Esophagus squamous epithelium (tissue), 5 donors: ENCODE measurements at places on chromosomes 2 and 18.

DNA sequence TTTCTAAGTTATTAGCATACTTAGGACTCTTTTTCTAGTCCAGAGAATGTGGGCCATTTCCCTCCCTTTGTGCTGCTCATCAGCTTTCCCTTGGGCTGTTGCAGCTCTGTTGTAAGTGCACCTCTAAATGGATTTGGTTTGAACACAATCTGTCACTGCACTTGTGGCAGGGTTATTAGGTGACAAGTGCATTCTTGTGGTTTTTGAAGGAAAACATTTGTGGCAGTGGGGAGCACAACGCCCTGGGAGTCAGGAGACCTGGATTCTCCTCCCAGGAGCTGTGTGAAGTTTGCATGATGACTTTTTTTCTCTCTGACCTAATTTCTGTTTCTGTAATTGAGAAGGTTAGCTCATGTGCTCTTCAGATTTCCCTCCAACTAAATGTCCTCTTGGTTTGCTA is 630.9 kb upstream of the FAM98A start:
- DNase-seq: no peak

- DNase-seq: no peak
Observed at GRCh38 chr2:66686755-66687154, 251.8 kb downstream of the MEIS1 start.

DNA sequence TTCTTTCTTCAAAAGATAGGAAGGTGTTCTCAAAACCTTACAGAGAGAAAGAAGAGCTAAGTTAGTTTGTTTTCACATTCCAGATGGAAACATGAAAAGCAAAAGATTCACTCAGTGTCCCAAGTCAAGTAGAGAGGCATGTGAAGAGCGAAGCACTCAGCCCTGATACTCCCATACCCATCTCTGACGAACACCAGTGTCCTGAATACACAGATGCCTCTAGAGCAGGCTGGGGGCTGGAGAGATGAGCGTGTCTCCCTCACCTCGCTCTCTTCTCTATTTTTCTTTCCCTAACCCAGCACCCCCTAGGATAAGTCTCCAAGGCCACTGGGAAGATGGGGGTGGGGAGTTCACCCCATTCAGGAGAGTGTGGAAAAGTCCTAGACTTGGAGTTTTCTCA is 227.8 kb downstream of the TMEM163 start:
- no peak for DNase-seq

- DNase-seq: no peak
Observed at GRCh38 chr18:37188016-37188791, 359.3 kb downstream of the KIAA1328 start.

DNA sequence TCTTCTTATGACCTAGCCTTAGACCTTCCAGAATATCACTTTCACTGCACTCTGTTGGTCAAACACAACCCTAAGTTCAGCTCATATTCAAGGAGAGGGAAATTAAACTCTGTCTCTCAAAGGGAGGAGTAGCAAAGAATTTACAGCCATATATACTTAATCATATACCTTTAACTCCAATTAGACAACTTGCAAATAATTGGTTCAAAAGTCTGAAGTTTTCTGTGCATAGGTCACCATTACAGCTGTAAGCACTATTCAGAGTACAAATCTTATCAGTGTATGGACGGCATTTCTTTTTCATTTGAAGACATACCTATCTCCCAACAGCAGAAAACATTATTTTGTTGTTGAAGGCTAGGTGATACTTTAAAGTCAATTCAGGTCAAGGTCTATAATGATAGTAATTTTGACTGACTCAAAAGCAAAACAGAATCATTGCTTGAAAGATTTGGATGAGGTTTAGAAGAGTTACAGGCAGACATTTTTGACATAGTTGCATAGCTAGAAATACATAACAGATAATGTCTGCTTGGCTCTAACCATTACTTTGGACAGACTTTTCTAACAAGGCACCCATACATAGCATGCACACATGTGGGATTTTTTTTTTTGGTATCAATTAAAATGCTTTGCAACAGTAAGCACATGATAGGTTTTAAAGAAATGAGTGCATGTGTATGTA is 131.5 kb downstream of the CPS1 start:
- DNase-seq: no peak

DNA sequence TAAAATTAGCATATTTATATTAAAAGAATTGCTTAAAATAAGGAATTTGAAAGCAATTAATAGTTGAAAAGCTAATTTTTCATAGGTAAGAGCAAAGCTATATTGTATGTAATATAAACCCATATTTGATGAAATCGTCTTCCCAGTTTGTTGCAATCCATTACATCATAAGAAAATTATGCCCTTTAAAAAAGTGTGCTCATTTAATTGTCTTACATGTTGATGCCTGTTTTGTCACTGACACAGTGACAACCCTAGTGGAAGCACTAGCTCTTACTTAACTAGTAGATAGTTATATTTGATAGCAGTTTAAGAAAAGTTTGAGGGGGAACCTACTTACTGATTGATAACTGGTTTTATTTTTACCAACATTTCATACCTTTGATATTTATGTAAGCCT is 30.0 kb upstream of the IL18RAP start:
- no peak for DNase-seq
